GM12878 (cell line): ENCODE measurements at places on chromosomes 5 and 9. TPM values are rescaled to one million over a fixed set of nuclear protein-coding genes. Genes with fewer than 3 reads are reported as not detected.

Gene SMIM33
- 0.12 TPM in 1 of 2 replicates, not detected in the other for polyA plus RNA-seq

Gene MEIKIN
- polyA plus RNA-seq: not detected in 2 replicates

Gene CYSRT1
- 3.6 and 3.7 TPM in 2 replicates for polyA plus RNA-seq

Gene PCDHB13
- polyA plus RNA-seq: not detected in 2 replicates

Gene PCDHA3
- polyA plus RNA-seq: 0.04 TPM in 1 of 2 replicates, not detected in the other

Gene SPARC
- 141 and 151 TPM in 2 replicates for polyA plus RNA-seq

Gene TMEM215
- not detected in 2 replicates for polyA plus RNA-seq

Gene TICAM2
- 3.3 and 4.3 TPM in 2 replicates for polyA plus RNA-seq

Gene PCYOX1L
- polyA plus RNA-seq: 13.3 and 17.0 TPM in 2 replicates

Gene SH3PXD2B
- 0.36 and 0.42 TPM in 2 replicates for polyA plus RNA-seq

Gene THBS4
- polyA plus RNA-seq: 1.0 and 1.8 TPM in 2 replicates
